ENCODE measurements at places on chromosomes 12 and 14.

DNA sequence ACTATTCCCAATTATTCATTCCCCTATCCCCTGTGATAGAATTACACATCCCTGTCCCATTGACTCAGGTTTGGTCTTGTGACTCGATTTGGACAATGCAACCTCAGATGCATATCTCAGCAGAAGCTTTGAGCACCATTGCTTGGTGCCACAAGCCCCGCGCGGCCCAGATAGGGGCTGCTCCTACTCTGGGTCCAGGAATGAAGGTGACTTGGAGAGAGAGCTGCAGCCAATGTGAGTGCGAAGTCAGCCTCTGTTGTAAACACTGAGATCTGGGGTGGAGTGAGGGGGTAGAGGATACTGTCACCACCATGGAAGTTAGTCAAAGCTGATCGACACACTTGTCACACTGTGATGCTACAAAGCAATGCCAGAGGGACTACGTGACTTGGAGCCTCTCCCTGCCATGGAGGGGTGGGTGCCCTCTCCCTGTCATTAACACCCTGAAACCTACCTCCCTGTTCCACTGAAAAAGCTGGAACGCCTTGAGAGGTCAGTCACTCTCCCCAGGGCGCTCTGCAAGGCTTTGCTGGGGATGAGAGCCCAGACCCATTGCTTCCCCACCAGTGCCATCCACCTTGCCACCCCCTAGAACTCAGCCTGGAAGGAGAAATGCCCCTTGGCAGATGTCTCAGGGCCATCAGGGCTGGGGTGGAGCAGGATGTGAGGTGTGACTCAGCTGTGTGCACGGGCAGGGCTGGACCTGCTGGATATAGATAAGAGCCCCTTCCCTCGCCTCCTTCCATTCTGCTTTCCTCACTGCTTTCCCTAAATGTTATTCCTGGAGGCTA is 6.6 kb upstream of the PLEK2 start:
- DNase-seq, result no peak

GRCh38 chr12:28035500-28035899 is 63.0 kb upstream of the PTHLH start:
- DNase-seq, result no peak

- DNase-seq, result no peak
Observed at GRCh38 chr12:121751034-121751433, 38.5 kb downstream of the TMEM120B start.

DNA sequence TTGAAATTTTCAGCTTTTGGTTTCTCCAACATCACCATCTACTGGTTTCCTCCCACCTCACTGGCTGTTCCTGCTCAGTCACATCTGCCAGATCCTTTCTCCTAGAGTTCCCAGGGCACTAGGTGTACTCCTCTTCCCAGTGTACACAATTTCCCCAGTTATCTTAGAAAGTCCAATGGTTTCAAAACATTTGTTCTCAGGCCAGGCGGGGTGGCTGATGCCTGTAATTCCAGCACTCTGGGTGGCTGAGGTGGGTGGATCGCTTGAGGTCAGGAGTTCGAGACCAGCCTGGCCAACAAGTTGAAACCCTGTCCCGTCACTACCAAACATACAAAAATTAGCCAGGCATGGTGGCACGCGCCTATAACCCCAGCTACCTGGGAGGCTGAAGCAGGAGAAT is 60.7 kb downstream of the SPPL3 start:
- DNase-seq, result no peak

- DNase-seq, result no peak
Observed at GRCh38 chr12:91349476-91349875, 166.9 kb upstream of the DCN start.

DNA sequence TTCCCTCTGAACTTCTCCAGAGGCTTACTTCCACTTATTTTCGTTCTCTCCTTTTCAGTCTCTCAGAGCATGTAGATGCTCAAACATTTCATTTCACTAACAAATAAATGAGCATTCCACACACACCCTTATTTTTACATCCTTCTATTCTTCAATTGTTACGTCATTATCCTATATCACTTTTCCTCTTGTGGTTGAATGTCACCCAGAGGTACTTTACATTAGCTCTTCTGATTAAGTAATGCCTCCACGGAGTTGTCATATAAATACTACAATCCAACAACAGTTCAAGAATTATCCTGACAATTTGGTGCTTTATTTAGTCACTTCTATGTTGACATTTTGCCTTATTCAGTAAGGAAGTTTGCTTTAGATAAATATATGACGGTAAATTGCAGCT is 18.4 kb downstream of the FAR2 start:
- DNase-seq, result no peak

DNA sequence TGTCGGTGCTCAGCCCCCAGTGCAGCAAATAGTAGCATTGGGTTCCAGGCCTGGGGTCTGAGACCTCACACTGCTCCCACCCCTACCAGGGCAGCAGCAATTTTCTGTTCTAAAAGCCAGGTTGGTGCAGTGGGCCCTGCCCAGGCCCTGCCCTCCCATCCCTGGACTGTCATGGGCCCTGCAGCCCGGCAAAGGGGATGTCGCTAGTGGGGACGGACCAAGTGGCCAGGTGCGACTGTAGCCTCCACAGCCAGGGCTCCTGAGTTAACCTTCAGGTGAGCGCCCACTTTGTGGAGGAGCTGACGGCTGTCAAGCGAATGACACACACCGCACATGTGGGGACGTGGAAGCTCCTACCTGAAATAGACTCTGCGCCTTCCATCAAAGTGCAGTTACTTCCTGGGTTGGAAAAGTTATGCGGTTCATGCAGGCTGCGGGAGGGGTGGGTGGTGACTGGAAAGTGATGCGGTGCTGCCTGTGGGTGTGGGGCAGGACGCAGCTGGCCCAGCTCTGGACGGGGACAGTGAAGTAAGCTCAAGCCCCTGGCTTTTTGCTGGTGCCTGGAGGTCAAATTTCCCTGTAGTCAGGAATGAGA is 1.5 kb downstream of the INF2 start:
- no peak for DNase-seq

- no peak for DNase-seq
Observed at GRCh38 chr12:120100630-120101029, 15.9 kb downstream of the RAB35 start.

DNA sequence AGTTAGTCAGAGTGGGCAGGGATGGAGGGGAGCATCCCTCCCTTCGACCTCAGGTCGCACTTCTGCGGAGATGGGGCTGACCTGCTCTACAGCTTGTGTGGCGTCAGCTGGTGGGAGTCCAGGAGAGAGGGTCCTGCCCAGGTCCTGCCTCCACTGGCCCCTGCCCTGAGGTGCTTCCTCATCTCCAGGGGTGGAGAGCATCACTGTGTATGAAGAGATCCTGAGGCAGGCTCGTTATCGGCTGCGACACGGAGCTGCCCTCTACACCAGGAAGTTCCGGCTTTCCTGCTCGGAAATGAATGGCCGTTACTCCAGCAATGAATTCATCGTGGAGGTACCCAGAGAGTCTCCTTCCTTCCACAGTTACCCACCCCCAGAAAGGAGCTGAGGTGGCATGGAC is 20.2 kb downstream of the CLSTN3 start:
- no peak for DNase-seq

DNA sequence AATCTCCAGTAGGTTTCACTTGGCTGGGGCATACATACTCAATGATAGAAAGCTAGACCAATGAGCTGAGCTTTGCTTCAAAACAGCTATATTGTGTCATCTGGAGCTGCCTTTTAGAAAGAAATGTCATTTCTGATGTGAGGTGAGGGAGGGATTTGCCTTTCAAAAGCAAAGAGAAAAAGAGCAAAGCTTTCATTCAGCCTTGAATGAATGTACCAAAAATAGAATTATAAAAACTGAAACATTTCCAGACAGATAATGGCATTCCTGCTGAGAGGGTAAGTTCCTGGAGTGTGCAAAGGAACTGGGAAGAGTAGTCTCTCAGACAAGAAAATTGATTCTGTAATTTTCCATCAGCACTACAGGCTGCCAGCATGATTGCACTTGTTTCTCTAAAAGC is 710.0 kb downstream of the LRFN5 start:
- DNase-seq, result no peak

GRCh38 chr14:95389471-95390011 is 69.8 kb upstream of the CLMN start:
- no peak for DNase-seq

DNA sequence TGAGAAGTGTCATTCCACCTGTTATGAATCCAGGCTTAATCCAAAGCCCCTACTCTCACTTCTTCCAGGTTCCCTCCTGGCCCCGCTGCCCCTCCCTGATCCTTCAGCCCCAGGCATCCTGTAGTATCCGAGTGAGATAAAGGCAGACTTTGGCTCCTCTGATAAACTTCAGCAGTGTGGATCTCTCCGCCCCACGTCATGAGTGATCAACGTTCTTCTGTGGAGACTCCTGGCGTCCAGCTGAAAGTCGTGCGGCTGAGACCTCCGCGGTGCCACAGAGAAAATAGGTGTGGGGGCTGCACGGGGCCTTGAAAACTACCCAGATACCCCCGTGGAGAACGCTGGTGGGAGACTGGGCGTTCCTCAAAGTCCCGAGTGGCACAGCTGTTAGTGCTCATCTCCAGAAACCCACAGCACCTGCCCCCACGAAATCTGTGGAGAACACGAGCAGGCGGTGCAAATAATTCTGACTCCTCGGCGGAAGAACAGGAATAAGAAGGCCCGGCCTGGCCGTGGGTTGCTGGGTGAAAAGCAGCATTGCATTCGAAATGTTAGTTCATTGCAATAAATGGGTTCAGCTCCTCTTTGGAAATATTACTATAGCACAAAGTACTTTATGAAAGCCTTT is 180.0 kb upstream of the RGS6 start:
- no peak for DNase-seq

DNA sequence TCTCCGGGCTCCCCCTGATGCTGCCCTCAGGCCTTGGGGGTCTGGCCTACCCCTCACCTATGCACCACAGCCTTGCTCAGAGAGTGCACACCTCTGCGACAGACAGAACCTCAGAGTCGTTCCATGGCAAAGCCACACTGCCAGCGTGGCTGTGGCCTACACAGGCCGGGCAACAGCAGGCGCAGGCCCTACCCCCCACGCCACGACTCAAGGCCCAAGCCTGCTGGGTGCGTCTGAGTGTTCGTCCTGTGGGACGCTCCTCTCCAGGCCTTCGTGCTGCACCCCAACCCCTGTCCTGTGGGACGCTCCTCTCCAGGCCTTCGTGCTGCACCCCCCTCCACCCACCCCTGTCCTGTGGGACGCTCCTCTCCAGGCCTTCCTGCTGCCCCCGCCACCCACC is 54.2 kb downstream of the LRCOL1 start:
- no peak for DNase-seq

Data from activated naive CD4-positive, alpha-beta T cell (primary cell).